ENCODE measurements at places on chromosomes 5 and 9. TPM values are rescaled to one million over a fixed set of nuclear protein-coding genes. Genes with fewer than 3 reads are reported as not detected.

DNA sequence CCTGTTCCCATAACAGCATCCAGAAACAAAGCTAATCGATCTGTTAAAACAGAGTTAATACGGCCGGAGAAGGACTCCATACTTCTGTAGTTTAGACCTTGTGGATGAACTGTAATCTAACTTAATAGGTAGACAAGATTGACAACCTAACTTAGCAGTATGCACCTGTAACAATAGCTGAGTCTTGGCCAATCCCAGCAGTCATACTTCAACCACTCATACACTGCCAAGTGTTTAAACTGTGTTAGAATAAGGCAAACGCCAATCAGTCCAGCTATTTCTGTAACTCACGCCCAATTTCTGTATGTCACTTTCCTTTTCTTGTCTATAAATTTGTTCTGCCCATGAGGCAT lies 33.7 kb upstream of the MACIR start:
- DNase-seq, result no peak

- DNase-seq, result no peak
These were observed 37.6 kb downstream of the SLC12A7 start for GRCh38 chr5:1074226-1074625.

The SHOC1 gene
- total RNA-seq, result not detected

The GTF3C4 gene
- total RNA-seq, result 8.5 TPM

DNA sequence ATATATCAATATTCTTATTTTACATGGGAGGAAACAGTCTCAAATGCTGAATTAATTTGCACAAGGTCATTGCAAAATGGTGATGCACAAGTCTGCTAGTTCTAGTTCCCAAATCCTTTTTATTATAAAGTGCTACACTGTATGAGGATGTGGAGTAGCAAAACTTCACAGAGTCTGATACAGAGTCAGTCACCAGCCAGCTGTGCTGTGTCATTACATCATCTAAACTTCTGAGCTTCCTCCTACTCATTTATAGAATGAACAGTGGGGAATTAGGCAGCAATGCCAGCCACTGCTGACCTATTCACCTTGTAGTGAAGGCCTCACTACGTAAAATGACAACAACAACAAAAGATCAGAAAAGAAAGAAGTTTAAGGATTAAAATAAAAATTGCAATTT lies 357.8 kb downstream of the TMEM167A start:
- no peak for DNase-seq

DNA sequence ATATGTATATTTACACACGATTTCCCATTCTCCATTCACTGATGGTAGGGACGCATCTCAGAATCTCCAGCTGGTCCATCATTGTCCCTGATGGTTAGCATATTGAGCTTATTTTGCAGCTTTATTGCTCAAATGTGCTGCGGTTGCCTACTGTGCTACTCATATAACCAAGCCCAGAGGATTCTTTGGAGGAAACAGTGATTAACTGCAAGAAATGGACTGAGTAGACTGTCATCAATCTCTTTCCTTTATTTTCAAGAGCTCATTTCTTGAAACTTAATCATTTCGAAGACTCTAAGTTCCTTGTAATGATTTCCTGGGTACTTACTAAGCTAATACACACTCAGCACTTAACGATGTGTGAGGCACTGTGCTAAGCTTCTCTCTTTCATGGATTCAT lies 119.0 kb downstream of the MAT2B start:
- DNase-seq, result no peak

- peak; percentile 81 for DNase-seq
These were observed 32.9 kb downstream of the PRRX2 start for GRCh38 chr9:129698254-129698757.

The UQCRQ gene
- 1,426 TPM for total RNA-seq

DNA sequence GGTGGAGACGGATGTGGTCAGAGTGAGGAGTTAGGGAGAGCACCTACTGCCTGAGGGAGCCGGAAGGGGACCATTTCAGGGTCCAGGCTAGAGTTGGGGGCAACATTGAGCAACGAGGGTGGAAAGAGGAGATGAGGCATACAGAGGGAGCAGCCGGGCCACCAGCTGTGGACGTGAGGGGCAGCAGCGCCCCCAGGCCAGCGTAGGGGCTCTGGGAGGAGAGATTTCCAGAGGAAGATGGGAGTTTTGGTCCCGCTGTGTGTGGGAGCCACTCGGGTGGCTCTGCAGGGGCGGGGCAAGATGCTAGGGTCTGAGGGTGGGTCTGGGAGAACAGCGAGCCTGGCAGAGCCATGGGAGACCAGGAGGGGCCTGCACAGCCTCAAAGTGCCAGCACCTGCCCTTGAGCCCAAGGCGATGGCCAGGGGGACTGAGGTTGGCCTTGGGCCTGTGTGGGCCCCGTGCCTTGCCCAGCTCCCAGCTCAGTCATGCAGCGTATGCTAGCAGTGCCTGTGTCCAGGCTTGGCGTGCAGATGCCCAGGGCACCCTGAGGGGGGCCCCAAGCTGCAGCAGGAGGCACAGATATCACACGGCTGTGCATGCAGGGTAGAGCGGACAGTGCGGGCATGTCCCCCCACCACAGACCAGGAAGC lies 80.5 kb upstream of the PPP1R26 start:
- DNase-seq, result no peak

DNA sequence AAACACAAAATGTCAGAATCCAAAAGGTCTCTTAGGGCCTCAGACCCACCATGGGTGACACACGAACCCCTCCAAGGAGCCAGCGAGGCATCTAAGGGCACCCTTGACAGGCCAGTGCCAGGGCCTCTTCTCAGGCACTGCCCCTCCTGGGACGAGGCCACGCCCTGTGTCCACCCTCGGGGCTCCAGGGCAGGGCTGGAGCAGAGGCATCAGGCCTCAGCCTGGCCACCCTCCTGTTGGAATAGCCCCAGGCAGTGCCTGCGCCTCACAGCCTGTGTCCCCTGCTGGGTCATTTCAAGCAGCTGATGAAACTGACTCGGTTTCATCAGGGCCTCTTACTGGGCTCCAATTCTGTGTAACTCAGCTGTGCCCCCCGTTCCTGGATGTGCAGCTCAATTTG lies 32.8 kb upstream of the SUSD3 start:
- DNase-seq, result no peak

The HSPB3 gene
- total RNA-seq, result 210 TPM

GRCh38 chr5:67094476-67095300 lies 101.9 kb downstream of the CD180 start:
- no peak for DNase-seq

DNA sequence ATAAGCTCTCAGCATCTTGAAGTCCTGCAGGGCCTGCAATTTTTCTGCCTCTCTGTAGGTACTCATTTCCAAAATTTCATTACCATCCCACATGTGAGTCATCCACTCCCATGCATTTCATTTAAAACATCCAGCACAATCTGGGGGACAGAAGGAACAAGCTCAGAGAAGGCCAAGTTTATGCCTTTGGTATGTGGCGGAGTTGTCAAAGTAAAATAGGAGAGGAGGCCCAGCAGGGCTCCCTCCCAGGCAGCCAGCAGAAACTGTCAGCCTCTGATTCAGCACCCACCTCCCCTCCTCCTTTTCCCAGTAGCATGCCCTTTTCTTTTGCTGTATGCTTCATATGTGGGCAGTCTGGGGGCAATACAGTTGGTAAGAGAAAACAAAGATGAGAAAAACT lies 126.4 kb upstream of the ZNF366 start:
- DNase-seq, result no peak

- no peak for DNase-seq
These were observed 40.8 kb downstream of the NNT start for GRCh38 chr5:43643750-43644149.

The MEGF10 gene
- total RNA-seq, result 0.32 TPM

The PLCXD3 gene
- total RNA-seq, result 63.8 TPM

- no peak for DNase-seq
These were observed 9.4 kb upstream of the EFNA5 start for GRCh38 chr5:107680099-107680498.

The FYB1 gene
- total RNA-seq, result 4.5 TPM

The SV2C gene
- 0.67 TPM for total RNA-seq

DNA sequence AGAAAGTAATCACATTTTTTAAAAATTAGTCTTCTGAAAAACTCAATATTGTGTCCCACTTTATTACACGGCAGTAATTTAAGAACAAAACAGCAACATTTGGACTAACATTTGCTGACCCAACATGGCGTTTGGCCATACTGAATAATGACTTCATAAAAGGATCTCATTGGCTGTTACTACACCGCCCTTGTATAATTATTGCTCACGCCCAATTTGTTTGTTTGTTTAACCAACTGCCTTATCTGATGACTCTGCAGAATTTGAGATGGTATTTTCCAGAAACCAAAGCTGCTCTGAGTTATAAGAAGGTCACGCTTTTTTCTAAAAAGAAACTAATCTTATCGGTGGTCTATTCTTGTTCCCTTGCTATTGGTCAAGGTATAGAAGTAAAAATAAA lies 200.2 kb upstream of the TARS1 start:
- no peak for DNase-seq

- DNase-seq, result no peak
These were observed 639 bp downstream of the INVS start for GRCh38 chr9:100099722-100100042.

DNA sequence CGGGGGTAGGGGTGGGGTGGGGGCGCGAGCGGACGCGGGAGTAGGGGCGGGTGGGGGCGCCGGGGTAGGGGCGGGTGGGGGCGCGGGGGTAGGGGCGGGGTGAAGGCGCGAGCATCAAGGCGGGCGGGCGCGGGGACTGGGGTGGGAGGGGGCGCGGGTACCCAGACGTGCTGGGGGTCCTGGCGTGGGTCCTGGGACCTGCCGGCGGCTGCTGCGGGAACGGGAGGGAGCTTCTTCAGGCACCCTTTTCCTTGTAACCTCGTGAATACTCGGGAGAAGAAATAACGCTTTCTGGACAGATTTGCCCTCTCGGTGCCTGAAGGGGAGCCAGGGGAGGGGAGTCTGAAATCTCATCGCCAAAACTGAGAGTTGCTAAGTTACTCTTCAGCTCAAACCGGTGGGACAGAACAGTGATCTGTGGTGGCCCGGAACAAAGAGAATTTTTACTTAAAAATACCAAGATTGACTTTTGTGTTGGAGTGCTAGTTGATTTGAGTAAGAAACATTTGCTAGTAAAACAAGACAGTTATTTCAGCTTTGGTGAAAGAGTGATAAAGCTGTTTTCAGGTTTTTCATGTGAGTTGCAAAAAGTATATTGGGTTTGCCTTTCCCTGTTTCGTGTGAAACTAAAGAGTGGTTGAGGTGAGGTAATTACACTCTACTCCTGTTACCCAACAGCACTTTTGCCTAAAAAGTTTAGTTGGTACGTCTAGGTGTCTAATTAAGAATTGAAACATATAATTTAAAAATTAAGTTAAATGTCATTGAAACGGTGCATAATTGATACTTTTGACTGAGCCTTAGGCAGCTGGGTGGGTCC lies 643 bp downstream of the PLEKHG4B start:
- DNase-seq, result no peak

GRCh38 chr5:143629871-143630659 lies 181.9 kb upstream of the HMHB1 start:
- no peak for DNase-seq

- no peak for DNase-seq
These were observed 42.4 kb downstream of the C5orf15 start for GRCh38 chr5:133925866-133926488.

DNA sequence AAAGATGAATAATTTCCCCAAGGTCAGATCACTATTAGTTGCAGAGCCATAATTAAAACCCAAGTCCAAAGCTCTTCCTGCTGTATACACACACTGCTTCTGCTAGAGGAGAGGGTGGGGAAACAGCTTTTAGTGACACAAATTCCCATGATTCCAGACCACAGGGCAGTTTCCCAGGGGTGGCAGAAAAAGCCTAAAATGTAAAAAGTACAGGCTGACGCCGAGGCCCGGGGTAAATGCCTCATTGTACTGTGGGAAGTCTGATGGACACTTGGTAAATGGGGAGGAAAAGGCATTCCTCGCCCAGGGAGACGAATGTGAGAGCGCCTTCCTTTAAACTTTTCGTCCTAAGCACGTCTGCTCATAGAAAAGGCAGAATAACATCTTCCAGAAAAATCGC lies 65.7 kb downstream of the DENND1A start:
- no peak for DNase-seq

GRCh38 chr5:160175438-160176218 lies 53.7 kb upstream of the FABP6 start:
- peak; percentile 82 for DNase-seq
